ENCODE measurements at places on chromosomes 3 and 15.
A peak's percentile ranks its signal among the peaks of the same experiment; 100 is the strongest.

- DNase-seq: no peak
Observed at GRCh38 chr3:139468399-139468798, 7.9 kb downstream of the RBP2 start.

DNA sequence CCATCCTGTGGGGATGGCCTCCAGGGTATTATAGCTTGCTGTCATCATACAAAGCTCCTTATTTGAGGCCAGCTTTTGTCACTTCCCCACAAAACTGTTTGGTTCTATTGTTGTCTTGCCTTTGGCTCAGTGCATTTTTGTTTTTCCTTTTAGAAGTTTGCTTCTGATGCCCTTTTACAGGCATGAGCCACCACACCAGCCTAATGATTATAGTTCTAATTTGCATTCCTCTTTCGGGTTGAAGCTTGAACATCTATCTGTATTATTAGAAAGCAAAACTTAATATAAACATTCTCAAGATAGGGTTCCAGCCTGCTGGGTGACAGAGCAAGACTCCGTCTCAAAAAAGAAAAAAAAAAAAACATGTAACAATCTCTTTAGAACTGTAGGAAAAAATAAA, 39.8 kb downstream of the SMARCC1 start:
- no peak for DNase-seq

DNA sequence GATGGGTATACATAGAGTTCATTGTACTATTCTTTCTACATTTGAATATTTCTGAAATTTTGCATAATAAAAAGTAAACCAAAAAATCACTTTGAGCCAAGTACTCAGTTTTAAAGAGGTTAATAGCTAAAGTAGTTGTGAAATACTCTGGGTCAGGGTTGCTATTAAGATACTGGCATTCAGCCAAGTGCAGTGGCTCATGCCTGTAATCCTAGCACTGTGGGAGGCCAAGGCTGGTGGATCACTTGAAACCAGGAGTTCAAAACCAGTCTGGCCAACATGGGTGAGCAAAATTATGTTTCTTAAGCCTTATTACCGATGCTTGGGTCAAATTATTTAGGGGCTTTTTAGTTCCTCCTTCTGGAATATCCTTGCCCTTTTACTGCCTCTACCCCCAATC, 122.0 kb upstream of the MELTF start:
- DNase-seq: no peak

GRCh38 chr3:148992027-148992634, 791 bp downstream of the GYG1 start:
- DNase-seq: peak; percentile 31

- DNase-seq: no peak
Observed at GRCh38 chr3:133476971-133477375, 77.1 kb downstream of the BFSP2 start.

- no peak for DNase-seq
Observed at GRCh38 chr15:68230157-68231100, 901 bp upstream of the CLN6 start.

GRCh38 chr15:77417602-77418001, 2.3 kb downstream of the PEAK1 start:
- DNase-seq: no peak

GRCh38 chr3:8651418-8652323, 7.1 kb upstream of the SSUH2 start:
- DNase-seq: no peak

- no peak for DNase-seq
Observed at GRCh38 chr3:100653604-100654294, 44.3 kb downstream of the ADGRG7 start.

DNA sequence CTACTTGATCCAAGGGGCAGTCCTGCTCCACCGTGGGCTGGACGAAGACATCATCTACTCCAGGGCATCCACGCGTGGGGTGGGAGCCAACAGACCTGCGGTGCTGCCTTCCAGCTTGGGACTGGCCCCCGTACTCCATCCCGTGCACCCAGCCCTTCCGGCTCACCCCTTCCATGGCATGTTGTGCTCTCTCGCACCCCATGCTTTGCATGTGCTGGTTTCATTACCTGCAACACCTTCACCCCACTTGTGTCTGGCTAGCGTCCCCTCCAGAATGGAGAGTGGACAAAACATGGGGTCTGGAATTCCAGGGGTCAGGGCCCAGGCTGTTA, 30.2 kb downstream of the SEMA7A start:
- no peak for DNase-seq

DNA sequence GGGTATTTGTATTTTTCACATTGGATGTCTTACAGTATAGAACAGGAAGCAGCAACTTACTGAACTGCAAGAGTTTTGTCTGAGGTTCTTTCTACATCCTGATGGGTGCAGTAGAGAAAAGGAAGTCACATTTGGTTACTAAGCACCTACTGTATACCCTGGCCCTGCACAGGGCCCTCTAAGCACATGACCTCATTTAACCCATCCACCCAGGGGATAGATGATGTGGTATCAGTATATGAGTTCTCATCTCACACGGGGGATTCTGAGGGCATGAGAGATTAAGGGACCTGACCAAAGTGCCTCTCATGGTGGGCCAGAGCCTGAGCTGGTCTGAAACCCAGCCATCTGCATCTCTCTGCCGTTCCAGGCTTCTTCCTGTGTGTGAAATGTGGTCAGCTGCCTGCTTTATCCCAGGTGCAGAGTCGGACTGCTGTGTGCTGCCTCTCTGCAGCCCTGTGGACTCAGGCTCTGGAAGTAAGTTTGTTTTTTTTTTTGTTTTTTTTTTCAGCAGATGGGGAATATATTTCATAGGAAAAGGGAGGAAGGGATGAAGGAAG, 17.9 kb downstream of the SLC6A11 start:
- no peak for DNase-seq

- no peak for DNase-seq
Observed at GRCh38 chr15:49472338-49472737, 49.3 kb downstream of the FGF7 start.

- no peak for DNase-seq
Observed at GRCh38 chr3:54294214-54294613, 171.9 kb downstream of the CACNA2D3 start.

- no peak for DNase-seq
Observed at GRCh38 chr15:36594556-36595090, 15.2 kb downstream of the CDIN1 start.

Measured in anterior cingulate cortex (tissue), 58 donors.